Activated T-helper 17 cell treated with anti-CD3 and anti-CD28 coated beads, Interleukin-2, amount 50 U/mL, for 72 hours (primary cell): ENCODE measurements at places on chromosomes 5 and 9. TPM values are rescaled to one million over a fixed set of nuclear protein-coding genes. Genes with fewer than 3 reads are reported as not detected.
A peak's percentile ranks its signal among the peaks of the same experiment; 100 is the strongest.

DNA sequence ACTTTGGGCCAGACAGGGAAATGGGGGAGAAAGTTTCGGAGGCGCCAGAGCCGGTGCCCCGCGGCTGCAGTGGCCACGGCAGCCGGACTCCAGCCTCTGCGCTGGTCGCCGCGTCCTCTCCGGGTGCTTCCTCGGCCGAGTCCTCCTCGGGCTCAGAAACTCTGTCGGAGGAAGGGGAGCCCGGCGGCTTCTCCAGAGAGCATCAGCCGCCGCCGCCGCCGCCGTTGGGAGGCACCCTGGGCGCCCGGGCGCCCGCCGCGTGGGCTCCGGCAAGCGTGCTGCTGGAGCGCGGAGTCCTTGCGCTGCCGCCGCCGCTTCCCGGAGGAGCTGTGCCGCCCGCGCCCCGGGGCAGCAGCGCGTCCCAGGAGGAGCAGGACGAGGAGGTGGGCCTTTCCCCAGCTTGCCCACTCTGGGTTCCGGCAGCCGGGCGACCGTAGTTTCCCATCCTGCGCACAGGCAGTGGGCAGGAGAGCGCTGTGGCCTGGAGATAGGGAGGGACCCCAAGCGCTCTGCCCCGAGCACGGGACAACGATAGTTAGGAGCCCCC, 516 bp downstream of the MAST4 start:
- ATAC-seq = peak; percentile 28

GRCh38 chr5:176737746-176738636, 72.4 kb upstream of the UNC5A start:
- no peak for ATAC-seq

GRCh38 chr5:147782110-147783028, at the start of gene JAKMIP2:
JAKMIP2 (minus strand) TSS chr5:147782728; CDS start chr5:147671806, 110,922 bp downstream.
- ATAC-seq = peak; percentile 94

DNA sequence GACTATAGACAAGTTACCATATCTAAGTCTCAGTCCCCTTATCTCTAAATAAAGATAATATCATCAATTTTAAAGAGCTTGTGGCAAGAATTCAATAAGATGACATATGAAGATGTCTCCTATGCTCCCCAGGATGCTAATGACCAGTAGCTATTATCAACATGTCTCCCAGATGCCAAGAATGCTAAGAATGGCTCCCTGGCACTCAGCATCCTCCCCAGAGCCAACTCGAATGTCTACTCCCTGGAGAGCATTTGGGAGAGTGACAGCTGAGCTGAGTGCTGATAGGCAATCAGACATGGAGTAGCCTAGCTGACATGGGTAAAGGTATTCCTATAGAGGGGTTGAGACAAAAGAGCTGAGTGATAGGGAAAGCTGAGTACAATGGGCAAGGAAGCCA, 15.9 kb downstream of the P4HA2 start:
- ATAC-seq = no peak

DNA sequence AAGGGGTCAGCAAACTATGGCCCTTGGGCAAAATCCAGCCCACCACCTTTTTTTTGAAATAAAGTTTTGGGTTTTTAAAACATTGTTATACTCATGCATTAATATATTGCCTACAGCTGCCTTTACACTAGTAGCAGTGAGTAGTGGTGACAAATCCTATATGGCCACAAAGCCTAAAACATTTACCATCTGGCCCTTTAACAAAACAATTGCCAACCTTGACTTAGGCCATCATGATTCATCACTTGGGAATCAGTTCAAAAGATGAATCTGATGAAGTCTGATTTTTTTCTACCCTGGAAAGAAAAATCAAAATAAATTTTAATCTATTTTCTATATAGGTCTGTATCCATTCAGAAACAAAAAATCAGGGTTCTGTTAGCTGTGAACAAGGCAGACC, 484.9 kb downstream of the BNC2 start:
- no peak for ATAC-seq

DNA sequence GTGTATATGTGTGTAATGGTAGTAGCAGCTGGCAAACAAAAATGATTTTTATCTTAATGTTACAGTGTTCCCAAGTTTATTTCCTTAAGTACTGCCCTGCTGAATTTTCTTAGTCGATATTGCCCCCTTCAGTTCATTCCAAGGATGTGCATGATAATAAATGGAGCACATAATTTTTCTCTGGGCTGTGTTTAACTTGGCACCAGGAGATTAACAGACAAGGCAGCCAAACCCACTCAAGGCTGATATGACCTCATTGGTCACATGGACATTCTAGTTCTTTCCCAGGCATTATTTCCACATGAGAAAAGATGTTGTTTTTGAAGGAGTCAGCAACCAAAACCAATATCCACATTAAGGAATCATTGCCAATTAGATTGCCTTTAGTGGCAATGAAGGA, 61.8 kb downstream of the COX7C start:
- ATAC-seq = peak; percentile 45

DNA sequence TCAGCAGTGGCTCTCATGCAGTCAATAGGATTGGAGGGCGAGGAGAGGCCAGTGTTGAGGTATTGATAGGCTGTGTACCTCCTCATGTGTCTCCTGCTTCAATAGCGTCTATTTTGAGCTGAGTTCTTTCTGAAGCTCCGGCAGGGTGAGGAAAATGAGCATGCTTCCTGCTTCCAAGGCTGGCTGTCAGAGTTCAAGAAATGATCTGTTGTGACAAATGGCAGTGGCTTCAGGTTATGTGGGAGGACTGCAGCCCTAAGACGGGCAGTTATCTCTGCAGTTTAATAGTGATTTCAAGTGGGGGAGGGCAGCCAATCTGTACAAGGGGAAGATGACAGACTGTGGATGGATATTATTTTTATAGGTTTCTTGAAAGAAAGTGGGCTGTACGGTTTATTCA, 54.0 kb upstream of the CXCL14 start:
- no peak for ATAC-seq

DNA sequence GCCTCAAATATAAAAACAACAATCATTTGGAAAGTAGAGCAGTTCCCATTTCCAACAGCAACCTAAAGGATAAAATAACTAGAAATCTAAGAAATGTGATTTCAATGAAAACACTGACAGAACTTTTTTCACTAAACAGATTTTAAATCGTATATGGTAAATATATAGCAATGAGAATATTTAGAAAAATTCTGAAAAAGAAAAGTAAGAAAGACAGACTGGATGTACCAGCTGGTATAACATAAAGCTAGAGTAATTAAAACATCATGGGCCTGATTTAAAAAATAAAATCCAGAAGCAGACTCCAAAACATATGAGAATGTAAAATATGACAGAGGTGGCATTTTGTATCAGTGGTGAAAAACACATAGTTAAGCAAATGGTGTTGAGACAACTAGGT, 308.9 kb downstream of the MLLT3 start:
- ATAC-seq = no peak

- ATAC-seq = no peak
Observed at GRCh38 chr5:122967085-122967484, 69.4 kb downstream of the PPIC start.

DNA sequence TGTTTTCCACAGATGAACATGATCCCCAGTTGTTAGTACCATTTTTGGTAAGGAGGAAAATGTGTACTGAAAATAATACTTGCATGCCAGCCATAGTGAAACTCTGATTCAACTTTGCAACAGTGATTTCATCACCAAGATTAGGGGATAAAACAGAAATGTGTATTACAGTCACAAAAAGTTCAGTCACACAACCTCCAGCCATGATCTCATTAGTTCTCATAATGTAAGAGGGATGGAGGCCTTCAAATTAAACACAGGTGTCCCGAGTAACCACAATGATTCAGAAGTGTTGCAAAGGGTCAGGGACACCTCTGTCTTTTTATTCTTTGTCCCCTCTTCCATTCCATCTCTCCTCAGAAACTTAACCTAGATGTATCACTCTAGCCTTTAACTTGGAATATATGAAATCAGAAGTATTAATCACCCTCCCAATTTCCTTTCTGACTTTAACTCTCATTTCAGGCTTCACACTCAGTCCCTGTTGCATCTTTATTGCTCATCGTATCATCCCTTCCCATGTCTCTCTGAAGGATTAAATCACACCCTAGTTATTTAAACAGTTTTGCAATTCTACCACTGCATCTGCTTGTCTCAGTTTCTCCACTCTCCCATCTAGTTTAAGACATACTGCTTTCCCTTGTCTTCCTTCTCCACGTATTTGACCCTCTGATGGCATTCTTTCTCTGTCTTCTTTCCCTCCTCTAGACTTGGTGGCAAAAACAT, 291.2 kb downstream of the ADAMTS6 start:
- ATAC-seq = peak; percentile 92

Gene ESM1
- 1.6 TPM for total RNA-seq

DNA sequence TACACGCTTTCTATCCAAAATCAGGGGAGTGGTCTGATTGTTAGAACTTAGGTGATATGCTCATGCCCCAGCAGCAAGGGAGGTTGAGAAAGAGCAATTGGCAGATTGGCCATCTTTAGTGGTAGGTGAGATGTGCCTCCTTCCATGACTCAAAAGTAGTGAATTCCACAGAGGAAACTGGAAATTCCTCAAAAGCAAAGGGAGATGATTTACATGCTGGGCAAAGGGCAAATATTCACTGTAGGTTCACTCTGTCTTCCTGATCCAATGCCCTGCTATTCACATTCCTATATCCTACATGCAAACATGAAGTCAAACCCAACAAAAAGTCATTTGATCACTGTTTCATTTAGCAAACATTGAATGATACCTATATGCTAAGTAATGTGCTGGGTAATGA, 130.1 kb upstream of the ZNF608 start:
- no peak for ATAC-seq

DNA sequence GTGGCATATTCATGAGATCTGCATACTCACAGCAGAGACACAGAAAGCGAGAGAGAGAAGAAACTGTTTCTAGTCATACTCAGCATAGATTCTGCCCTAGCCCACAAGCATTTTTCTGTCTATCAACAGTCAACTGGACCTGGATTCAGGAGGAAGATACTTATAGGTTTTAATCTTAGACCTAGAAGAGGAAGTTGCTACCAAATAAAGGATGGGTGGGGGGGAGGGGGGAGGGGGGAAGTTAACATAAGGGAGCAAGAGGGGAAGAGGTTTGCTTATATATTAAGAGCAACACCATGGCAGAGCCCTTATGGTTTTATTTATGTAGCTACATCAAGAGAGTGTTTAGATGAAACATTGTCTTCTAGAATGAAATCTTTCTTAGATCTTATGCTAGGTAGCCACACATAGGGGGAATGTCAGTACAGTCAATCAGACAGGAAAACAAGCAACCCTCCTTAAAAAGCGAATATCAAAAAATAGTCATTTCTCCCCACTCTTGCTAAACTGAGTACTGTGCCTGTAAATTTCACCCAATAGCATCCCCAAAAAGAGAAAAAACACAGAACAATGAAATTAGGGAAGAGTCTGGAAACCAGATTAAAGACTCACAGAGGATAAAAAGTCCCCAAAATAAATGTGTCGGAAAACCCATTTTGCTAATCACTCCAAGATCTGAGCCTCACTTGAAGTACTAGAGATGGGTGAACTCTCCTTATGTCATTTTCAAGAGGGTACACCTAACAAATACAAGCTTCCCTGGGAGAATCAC, 192.7 kb upstream of the NR4A3 start:
- ATAC-seq = no peak

Gene CCDC112
- total RNA-seq = 1.4 TPM

GRCh38 chr5:169583101-169583423, 511 bp upstream of the SPDL1 start:
- peak; percentile 32 for ATAC-seq

Gene PCDHGA3
- total RNA-seq = not detected

DNA sequence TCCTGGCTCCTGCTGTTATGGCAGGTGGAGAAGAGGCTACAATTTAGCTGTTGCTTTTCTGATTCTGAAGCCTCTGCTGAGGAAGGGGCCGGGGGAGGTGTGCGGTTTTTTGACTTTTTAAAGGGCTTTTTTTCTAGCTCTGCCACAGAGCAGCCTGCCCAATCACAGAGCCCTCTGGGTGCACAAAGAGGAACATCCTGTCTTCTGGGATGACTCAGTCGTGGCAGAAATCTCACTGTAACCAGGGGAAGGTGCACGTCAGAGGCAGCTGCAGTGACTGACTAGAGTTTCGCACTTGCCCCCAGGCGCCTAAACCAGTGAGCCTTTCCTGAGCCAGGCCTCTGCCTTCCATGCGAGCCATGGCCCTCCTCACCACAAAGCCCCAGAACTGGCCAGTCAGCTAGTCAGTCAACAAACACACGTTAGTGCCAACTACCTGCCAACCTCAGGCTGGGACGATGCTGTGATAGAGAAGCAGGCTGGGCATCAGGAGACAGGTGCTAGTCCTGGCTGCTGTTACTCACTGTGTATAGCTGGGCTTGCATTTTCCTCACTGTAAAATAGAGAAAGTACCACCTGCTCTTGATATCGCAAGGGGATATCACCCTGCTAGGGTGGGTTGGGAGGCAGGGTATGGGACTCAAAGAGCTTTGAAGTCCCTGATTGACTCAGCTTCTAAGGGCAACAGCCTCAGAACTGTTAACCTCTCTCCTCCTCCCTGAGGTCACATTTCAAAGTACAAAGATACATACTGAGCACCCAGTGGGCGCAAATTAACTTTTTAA, 2.2 kb downstream of the AKNA start:
- ATAC-seq = peak; percentile 82

GRCh38 chr5:179180921-179181645, 120.9 kb downstream of the ZNF354C start:
- ATAC-seq = no peak

DNA sequence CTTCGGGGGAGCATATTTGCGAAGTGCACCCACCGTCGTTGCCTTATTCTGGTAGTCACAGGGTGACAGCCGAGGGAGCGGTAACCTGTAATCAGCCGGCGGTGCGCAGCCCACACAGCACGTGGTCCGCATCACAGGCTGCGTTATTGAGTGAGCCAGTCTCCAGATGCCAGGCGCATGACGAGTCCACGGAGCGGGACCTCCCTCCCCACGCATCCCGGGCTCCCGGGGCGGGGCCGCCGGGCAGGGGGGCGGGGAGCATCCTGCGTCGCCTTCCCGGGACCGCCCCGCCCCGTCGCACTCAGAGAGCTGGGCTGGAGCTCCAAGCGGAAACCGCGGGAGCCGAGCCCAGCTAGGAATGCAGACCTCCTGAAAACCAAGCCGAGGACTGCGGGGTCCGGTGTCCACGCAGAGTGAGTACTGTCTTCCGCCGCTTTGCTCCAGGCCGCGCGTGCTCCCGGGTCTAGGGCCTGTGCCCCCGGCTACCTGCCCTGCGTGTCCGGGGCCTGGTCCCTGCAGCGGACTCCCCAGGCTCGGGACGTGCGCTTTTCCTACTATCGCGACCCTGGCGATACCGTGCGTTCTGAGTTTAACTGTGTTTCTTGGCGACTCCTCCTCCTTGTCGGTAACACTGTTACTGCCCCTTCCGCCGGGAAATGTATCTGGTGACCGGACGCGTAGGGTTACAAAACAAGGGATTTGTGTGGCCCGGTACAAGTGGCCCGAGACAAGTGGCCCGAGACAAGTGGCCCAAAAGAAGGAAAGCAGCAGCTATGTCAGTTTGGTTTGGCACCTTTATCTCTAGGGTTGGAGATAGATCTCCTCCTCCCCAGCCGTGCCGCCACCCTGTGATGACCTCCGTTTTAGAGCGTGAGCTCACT, 40.6 kb downstream of the CAST start:
- peak; percentile 82 for ATAC-seq

GRCh38 chr9:95206143-95206542, 111.4 kb downstream of the FANCC start:
- no peak for ATAC-seq

Gene BARHL1
- not detected for total RNA-seq

Gene PCDHA6
- total RNA-seq = not detected

Gene GABBR2
- total RNA-seq = not detected
